ENCODE measurements at places on chromosomes 3 and 15. TPM values are rescaled to one million over a fixed set of nuclear protein-coding genes. Genes with fewer than 3 reads are reported as not detected.

The IP6K1 gene
- 19.1 TPM for total RNA-seq

The SH3GL3 gene
- 0.18 TPM for total RNA-seq

The PPP2R3A gene
- 7.0 TPM for total RNA-seq

The CKMT1A gene
- 0.18 TPM for total RNA-seq

The PLIN1 gene
- 0.14 TPM for total RNA-seq

The IQCH gene
- total RNA-seq: 3.3 TPM

The LDHAL6B gene
- not detected for total RNA-seq

The THPO gene
- total RNA-seq: 0.18 TPM

The CHRD gene
- 1.4 TPM for total RNA-seq

The LTK gene
- not detected for total RNA-seq

The PLSCR5 gene
- total RNA-seq: not detected

The INKA1 gene
- total RNA-seq: 3.7 TPM

The CA12 gene
- 42.1 TPM for total RNA-seq

The MESP2 gene
- total RNA-seq: 0.57 TPM

The SCAMP5 gene
- 1.6 TPM for total RNA-seq

The UBAP1L gene
- 0.71 TPM for total RNA-seq

The CHST13 gene
- not detected for total RNA-seq

The NRROS gene
- 0.46 TPM for total RNA-seq

The SLC12A6 gene
- 15.0 TPM for total RNA-seq

The FOXB1 gene
- not detected for total RNA-seq

The SCN5A gene
- 0.37 TPM for total RNA-seq

The CISH gene
- 0.57 TPM for total RNA-seq

The GOLGA6A gene
- total RNA-seq: not detected

The RTP4 gene
- 2.0 TPM for total RNA-seq

The RASGRP1 gene
- 0.37 TPM for total RNA-seq

The IL17RC gene
- total RNA-seq: 24.7 TPM

The CACNA2D2 gene
- 0.09 TPM for total RNA-seq

The NR2E3 gene
- 0.14 TPM for total RNA-seq

The SLC9C1 gene
- total RNA-seq: 0.14 TPM

The RLBP1 gene
- total RNA-seq: not detected

The ATP13A5 gene
- not detected for total RNA-seq

The DISP2 gene
- total RNA-seq: 0.09 TPM

The TMEM108 gene
- not detected for total RNA-seq

The ARPP19 gene
- 57.3 TPM for total RNA-seq

The C15orf61 gene
- 3.6 TPM for total RNA-seq

The ZDHHC19 gene
- not detected for total RNA-seq

The BCHE gene
- total RNA-seq: 0.28 TPM

The RBP2 gene
- total RNA-seq: not detected
